SJSA1 (cell line): ENCODE measurements at places on chromosomes 1 and 21. TPM values are rescaled to one million over a fixed set of nuclear protein-coding genes. Genes with fewer than 3 reads are reported as not detected.
A peak's percentile ranks its signal among the peaks of the same experiment; 100 is the strongest.

CGN gene
- 0.26 and 1.2 TPM in 2 replicates for total RNA-seq

SLC1A7 gene
- 4.5 and 12.1 TPM in 2 replicates for total RNA-seq

DNA sequence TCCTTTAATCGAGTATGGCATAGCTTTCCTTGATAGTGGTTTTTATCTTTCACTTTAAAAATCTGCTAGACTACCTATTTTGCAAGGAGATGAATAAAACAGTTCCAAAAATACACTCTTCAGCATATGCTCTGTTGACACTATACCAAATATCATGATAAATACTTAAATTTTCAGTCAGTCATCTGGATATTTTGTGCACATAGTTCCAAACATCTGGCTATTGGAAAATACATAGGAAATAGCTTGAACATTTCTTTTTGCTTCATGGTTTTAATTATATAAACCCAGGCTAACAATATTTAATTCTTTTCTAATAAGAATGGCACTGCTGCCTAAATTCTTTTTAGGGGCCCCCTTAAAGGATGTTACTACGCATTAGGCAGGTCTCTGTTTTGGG, 342.1 kb downstream of the NEGR1 start:
- DNase-seq: no peak
- H3K27ac ChIP-seq: no peak overlapping the region
- no peak overlapping the region for H3K4me3 ChIP-seq
- H3K27me3 ChIP-seq: no peaks in the 10 kb centered on the region

DNA sequence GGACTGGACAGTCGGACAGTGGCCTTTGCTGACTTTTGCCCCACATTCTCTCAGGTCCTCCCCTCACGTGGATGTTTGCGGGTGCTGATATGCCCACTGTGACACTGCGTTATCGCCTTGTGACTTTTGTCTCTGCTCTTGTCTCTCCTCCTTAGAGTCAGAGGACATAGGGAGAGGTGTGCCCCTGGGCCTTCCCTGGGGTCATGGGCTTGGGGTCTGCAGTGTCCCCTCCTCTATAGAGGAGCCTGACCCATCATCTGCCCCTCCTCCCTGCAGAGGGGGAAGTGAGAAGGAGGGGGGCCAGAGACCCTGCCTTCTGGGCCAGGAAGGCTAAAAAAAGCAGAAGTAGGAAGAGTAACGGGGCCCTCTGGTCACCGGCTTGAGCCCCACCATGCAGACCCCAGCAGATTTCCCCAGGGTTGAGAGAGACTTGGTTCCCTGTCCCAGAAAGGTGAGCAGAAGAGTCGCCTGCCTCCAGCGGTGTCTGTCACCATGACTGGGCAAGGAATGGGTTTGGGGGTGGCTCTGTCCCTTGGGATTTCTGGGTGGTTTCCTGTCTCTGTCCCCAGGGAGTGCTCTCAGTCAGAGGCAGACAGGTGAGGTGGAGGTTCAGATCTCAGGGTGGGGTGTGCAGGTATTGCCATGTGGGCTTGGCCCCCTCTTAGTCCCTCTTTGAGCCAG, 13.3 kb downstream of the RPS6KA1 start:
- no peak overlapping the region for H3K4me3 ChIP-seq
- DNase-seq: no peak
- H3K36me3 ChIP-seq: peaks cover 3% of the 10 kb centered on the region; the same call in 1 of the 2 replicates
- H3K4me1 ChIP-seq: peaks cover 16% of the 10 kb centered on the region
- H3K27ac ChIP-seq: no peak overlapping the region

DNA sequence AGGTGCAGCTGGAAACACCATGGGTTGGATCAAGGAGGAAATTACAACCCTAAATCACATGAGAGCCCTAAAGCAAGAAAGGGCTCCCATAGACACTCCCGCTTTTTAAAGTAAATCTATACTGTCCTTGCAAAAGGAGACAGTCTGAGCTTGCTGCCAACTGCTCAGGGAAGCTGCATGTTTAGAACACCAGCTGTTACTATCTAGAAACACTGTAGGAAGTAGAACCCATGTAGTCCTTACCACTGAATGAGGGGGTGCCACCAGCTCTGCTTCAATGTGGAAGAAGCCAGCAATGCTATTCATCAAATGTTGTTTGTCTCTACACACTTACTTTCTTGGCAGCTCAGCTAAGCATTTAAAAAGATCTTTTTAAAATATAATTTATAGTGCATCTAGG, 79.8 kb downstream of the PIGK start:
- DNase-seq: no peak
- no peak overlapping the region for H3K27ac ChIP-seq
- no peak overlapping the region for H3K4me3 ChIP-seq
- no peaks in the 10 kb centered on the region for H3K36me3 ChIP-seq

- DNase-seq: no peak
- no peaks in the 10 kb centered on the region for H3K4me1 ChIP-seq
- H3K36me3 ChIP-seq: no peaks in the 10 kb centered on the region
- no peak overlapping the region for H3K27ac ChIP-seq
- no peaks in the 10 kb centered on the region for H3K27me3 ChIP-seq
- no peak overlapping the region for H3K4me3 ChIP-seq
These were observed 72.2 kb upstream of the SLC25A33 start for GRCh38 chr1:9466780-9467758.

- no peaks in the 10 kb centered on the region for H3K27me3 ChIP-seq
- H3K27ac ChIP-seq: no peak overlapping the region
- no peaks in the 10 kb centered on the region for H3K4me1 ChIP-seq
- H3K4me3 ChIP-seq: no peak overlapping the region
- DNase-seq: no peak
These were observed 39.7 kb downstream of the NME7 start for GRCh38 chr1:169327875-169328274.

DNA sequence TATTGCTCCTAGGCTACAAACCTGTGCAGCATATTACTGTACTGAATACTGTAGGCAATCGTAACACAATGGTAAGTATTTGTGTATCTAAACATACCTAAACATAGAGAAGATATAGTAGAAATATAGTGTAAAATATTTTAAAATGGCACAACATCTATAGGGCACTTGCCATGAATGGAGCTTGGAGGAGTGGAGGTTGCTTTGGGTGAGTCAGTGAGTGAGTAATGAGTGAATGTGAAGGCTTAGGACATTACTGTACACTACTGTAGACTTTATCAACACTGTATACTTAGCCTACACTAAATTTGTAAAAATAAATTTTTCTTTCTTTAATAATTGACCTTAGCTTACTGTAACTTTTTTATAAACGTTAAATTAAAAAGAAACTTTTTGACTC, 7.9 kb downstream of the LEFTY2 start:
- no peaks in the 10 kb centered on the region for H3K36me3 ChIP-seq
- no peak overlapping the region for H3K4me3 ChIP-seq
- no peak for DNase-seq
- peaks cover 4% of the 10 kb centered on the region; the same call in 1 of the 2 replicates for H3K4me1 ChIP-seq
- no peaks in the 10 kb centered on the region for H3K27me3 ChIP-seq
- H3K27ac ChIP-seq: no peak overlapping the region

REN gene
- not detected in 2 replicates for total RNA-seq

COL24A1 gene
- total RNA-seq: 0.03 TPM in 1 of 2 replicates, not detected in the other

GRCh38 chr1:186753241-186753640, 73.0 kb upstream of the PTGS2 start:
- H3K4me3 ChIP-seq: no peak overlapping the region
- H3K27me3 ChIP-seq: no peaks in the 10 kb centered on the region

GRCh38 chr1:29240400-29240837, 4.1 kb downstream of the PTPRU start:
- DNase-seq: no peak
- peaks cover 36% of the 10 kb centered on the region for H3K4me1 ChIP-seq
- H3K4me3 ChIP-seq: no peak overlapping the region
- 0 out of 2 replicates have a peak, but pooled peaks cover 3% of the 10 kb centered on the region for H3K36me3 ChIP-seq
- H3K27ac ChIP-seq: no peak overlapping the region

GRCh38 chr1:175885326-175885725, 141.9 kb upstream of the TNR start:
- DNase-seq: no peak
- H3K4me1 ChIP-seq: no peaks in the 10 kb centered on the region
- no peak overlapping the region for H3K4me3 ChIP-seq
- H3K27ac ChIP-seq: no peak overlapping the region
- H3K27me3 ChIP-seq: no peaks in the 10 kb centered on the region

- peaks cover 32% of the 10 kb centered on the region for H3K4me1 ChIP-seq
- H3K36me3 ChIP-seq: no peaks in the 10 kb centered on the region
These were observed 287.6 kb upstream of the C1orf105 start for GRCh38 chr1:172132836-172133235.

GRCh38 chr1:213050745-213051126, 305 bp upstream of the RPS6KC1 start:
- no peaks in the 10 kb centered on the region for H3K27me3 ChIP-seq
- peak overlapping the region; percentile 81 for H3K4me3 ChIP-seq
- DNase-seq: no peak
- H3K36me3 ChIP-seq: peaks cover 3% of the 10 kb centered on the region; the same call in 1 of the 2 replicates
- H3K4me1 ChIP-seq: peaks cover 4% of the 10 kb centered on the region

GRCh38 chr1:84410328-84411095, 12.2 kb downstream of the DNASE2B start:
- H3K27me3 ChIP-seq: no peaks in the 10 kb centered on the region
- no peak overlapping the region for H3K4me3 ChIP-seq
- DNase-seq: no peak

DNA sequence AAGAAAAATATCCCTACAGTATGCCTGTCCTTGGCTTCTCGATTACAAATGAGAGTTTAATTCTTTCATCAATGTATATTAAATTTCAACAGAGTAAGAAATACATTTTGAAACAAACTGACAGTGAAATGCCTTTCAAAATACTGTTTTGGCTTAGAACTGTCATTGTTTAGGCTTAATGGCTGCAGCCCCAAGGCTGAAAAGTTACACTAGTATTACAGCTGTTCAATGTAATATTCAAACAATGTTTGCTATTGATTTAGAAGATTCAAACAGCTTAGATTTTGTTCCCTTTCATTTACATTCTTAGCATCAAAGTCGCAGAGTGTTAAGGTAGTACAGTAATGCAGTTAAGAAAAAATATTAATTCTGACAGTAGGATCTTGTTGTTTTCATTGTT, 882.9 kb upstream of the ADGRL2 start:
- no peaks in the 10 kb centered on the region for H3K4me1 ChIP-seq
- DNase-seq: no peak
- H3K27me3 ChIP-seq: no peaks in the 10 kb centered on the region
